ENCODE measurements at places on chromosomes 4 and X.
A peak's percentile ranks its signal among the peaks of the same experiment; 100 is the strongest.

- no peak for DNase-seq
Measured at GRCh38 chr4:145912376-145912775, 26.2 kb downstream of the ZNF827 start.

DNA sequence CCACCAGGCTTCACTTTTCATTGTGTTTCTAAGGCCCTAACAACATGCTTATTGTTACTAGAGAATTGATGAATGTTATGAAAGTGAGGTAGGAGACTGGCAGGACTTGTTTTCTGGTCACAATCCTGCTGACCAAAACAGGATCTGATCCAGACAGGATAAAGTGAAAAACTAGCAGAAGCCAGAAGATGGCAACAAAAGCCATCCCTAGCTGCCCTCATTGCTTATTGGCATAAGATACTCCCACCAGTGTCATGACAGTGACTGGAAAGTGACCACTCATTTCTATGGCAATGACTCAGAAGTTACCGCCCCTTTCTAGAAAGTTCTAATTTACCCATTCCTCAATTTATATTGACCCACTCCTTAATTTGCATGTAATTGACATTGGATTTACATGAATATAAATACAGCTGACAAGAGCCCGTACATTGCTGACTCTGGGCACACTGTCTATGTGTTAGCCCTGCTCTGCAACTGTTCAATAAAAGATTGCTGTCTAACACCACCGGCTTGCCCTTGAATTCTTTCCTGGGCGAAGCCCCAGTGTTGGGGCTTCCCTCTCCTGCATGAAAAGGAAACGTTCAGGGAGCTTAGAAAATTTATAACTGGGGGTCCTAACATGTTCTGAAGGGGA, 30.0 kb upstream of the FGG start:
- DNase-seq: no peak

GRCh38 chr4:77734928-77735327, 84.2 kb downstream of the CNOT6L start:
- DNase-seq: no peak

GRCh38 chr4:62475596-62475995, 1275.5 kb downstream of the ADGRL3 start:
- DNase-seq: no peak

DNA sequence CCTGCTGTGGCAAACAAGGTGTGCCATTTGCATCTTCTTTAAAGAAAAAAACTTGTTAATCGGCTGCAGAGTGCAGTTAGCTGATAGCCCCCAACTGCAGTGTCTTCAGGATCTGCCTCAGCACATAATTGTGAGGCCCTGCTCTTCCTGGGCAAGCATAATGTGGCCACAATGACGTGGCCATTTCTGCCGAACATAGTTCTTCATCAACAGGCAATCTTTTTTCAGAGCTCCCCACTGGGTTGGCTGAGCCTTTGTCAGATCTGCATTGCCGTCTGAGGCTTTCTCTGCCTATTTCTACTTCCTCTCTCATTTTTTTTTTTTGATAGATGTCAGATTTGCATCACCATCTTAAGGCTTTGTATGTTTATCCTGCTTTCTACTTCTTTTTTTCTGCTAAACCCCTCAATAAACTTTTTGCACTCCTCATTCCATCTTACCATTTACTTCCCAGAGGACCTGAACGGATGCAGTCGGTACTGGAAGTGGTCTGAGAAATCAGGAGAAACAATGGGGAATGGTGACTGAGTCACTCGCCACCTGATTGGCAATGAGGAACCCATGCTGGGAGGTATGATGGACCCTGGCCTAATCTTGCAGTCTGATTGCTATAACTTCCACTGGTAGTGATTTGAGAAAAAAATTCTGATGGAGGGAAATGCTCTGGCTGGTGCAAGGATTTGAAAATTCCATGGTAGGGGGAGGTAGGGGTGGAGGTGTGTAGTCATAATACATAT, 21.2 kb upstream of the TAB3 start:
- DNase-seq: no peak

DNA sequence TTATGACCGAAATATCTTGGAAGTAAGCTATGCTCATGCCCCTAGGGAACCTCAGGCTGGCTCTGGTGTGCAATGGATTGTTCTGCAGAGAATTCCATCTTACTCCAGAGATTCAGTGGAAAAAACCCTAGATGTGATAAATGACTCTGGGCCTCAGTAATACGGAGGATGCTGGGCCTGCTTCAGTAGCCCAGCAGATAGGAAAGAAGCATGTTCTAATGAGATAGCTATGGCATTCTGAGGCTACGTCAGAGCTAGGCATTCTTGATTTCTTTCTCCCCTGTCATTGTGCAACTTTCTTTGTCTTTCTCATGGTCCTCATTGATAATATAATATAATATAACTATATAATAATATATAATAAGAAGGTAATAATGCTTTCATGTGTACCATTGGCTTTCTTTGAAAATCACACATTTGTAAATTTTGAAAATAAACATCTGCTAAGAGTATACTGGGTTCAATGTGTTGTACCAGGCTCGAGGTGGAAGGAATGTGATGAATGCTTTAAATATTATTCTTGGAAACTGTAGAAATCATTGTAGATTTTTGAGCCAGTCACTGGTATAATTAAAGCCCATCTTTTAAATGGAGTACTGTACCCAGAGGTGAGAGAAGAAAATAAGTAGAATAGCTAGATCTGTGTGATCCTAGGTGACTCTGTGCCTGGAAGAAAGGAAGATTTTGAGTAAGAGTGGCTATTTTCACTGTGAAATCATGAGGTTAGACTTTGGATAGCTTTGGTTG, 152.0 kb downstream of the IL15 start:
- DNase-seq: no peak

GRCh38 chr4:99405433-99406115, 29.6 kb downstream of the ADH7 start:
- peak; percentile 56 for DNase-seq

DNA sequence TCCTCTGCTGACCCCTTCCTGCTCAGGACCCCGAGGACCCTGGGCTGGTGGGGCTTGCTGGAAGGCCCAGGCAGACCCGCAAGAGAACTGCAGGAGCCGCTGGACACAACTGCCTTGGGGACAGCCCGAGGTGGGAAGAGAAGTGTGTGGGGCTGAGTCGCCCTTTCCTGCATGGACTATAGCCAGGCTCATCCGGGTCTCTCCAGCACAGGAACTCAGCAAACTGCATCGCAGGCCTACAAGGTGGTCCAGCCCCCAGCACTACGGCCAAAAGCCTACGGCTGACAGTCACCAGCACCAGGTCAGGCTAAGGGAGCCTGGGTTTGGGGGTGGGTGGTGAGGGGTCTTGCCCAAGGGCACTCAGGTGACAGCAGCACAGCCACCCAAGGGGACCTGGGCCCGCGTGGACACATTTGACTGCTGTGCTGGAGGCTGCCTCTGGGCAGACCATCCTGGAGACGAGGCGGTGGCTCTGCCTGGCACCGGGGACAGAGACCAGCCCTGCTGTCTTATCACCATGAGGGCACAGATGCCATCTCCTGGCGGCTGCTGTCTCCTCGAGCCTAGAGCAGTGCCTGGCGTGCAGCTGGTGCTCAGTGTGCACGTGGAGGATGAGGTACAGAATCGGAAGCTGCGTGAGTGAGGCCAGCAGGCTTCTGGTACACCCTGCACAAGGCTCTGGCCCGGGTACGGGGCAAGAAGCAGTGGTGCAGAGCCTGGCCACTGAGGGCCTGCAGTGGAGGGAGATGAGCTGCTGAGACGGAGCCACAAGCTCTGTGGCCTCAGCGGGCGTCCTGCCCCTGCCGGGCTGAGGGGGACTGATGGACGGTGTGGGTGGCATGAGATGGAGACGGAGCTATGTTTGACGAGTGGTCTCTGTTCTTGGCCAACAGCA, 15.1 kb downstream of the LRPAP1 start:
- no peak for DNase-seq

Data from NCI-H2227 treated with DMSO at 0.1 percent for 48 hours (cell line).